CD4-positive, alpha-beta memory T cell (primary cell): ENCODE measurements at places on chromosomes 4 and X. TPM values are rescaled to one million over a fixed set of nuclear protein-coding genes. Genes with fewer than 3 reads are reported as not detected.

The RTL9 gene
- total RNA-seq = not detected

The GPR50 gene
- total RNA-seq = not detected

The FAAH2 gene
- 17.6 TPM for total RNA-seq

The TDO2 gene
- not detected for total RNA-seq

The MAGEH1 gene
- total RNA-seq = 28.8 TPM

The GPR119 gene
- total RNA-seq = not detected

The NXF2 gene
- total RNA-seq = not detected

The ARHGEF38 gene
- not detected for total RNA-seq

The SLC49A3 gene
- 1.0 TPM for total RNA-seq

The IL15 gene
- total RNA-seq = 6.1 TPM

The UGDH gene
- total RNA-seq = 21.6 TPM

The GABRE gene
- total RNA-seq = not detected

The ARMCX4 gene
- total RNA-seq = 13.3 TPM

The CSAG1 gene
- not detected for total RNA-seq

The THAP9 gene
- 2.7 TPM for total RNA-seq

The SLC2A9 gene
- total RNA-seq = 2.0 TPM

The PTPN13 gene
- 7.6 TPM for total RNA-seq

The TKTL1 gene
- 1.9 TPM for total RNA-seq

The CPZ gene
- total RNA-seq = not detected

The PABPC5 gene
- total RNA-seq = not detected

The TMPRSS11A gene
- not detected for total RNA-seq

The TRIM75 gene
- total RNA-seq = not detected

The CCNA2 gene
- 1.2 TPM for total RNA-seq

The NPFFR2 gene
- not detected for total RNA-seq

The OTUD6A gene
- total RNA-seq = not detected

The KLHL13 gene
- 0.53 TPM for total RNA-seq

The DCAF4L1 gene
- total RNA-seq = 0.32 TPM

The CXCL8 gene
- total RNA-seq = 3.8 TPM

The SH3RF1 gene
- not detected for total RNA-seq

The GBA3 gene
- not detected for total RNA-seq

The NALF2 gene
- total RNA-seq = not detected

The HTN1 gene
- total RNA-seq = not detected

The WWC2 gene
- total RNA-seq = 7.3 TPM

The RTL5 gene
- total RNA-seq = 8.4 TPM

The TEX13B gene
- total RNA-seq = not detected

The NEUROG2 gene
- total RNA-seq = not detected

The PCDH10 gene
- not detected for total RNA-seq

The SMIM10L2A gene
- total RNA-seq = 2.8 TPM

The DMP1 gene
- not detected for total RNA-seq

The BEX3 gene
- 52.7 TPM for total RNA-seq

The MAGEB10 gene
- total RNA-seq = not detected

The HERC5 gene
- 18.6 TPM for total RNA-seq

The CXCL6 gene
- total RNA-seq = not detected
